MG63 (cell line): ENCODE measurements at places on chromosomes 4 and X. TPM values are rescaled to one million over a fixed set of nuclear protein-coding genes. Genes with fewer than 3 reads are reported as not detected.
A peak's percentile ranks its signal among the peaks of the same experiment; 100 is the strongest.

DNA sequence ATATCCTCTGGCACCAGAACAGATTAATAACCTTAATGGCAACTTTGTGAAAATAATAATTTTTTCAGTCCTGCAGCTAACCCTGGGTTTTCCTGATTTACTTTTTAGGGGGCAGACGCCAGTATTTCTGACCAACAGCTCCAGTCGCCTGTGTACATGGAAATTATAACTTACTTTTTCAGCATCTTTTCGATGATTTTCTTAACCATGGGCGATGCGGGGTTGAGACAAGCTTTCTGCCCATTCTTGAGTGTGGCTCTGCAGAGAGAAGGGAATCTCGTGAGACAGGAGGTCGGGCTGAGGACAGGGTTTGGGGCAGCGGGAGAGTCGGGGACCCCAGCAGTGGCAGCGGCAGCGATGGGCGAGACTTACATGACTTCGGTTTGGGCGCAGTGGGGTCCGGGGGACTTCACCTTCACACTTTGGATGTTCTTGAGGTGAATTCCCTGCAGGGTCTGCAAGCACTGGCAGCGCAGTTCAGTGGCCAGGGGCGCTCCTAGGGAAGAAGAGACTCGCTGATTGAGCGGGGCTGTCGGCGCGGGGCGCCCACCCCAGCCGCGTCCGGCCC lies 484 bp downstream of the CXCL2 start:
- no peak for DNase-seq

DNA sequence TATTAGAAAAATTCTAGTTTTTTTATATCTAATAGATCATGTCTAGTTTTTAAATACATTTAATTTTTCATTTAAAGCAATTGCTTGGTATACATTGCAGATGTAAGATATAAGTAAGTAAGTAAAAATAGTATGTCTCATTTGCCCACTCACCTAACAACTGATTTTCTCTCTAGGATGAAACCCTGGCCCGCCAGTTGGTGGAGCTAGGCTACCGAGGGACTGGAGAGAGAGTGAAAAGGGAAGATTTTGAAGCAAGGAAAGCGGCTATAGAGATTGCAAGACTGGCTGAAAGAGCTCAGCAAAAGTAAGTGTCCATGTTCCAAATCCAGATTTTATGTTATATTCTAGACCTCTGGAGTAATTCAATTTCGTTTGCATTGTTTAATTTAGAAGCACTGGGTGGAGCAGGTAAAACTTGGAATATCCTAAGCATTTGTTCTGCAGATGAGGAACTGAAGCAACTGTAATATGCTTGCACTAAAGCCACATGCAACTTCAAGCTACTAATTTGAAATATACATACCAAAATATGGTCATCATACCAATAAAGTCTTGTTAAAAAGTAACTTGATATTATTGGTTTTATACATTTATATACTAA lies 27.1 kb downstream of the CFAP299 start:
- peak; percentile 20 for DNase-seq

GRCh38 chrX:73903941-73904340 lies 340.9 kb downstream of the CHIC1 start:
- no peak for DNase-seq

ARHGAP36 gene
- not detected in 2 replicates for total RNA-seq

CPZ gene
- 1.1 TPM in 1 of 2 replicates, not detected in the other for total RNA-seq
